A673 (cell line): ENCODE measurements at places on chromosomes 16 and 17. TPM values are rescaled to one million over a fixed set of nuclear protein-coding genes. Genes with fewer than 3 reads are reported as not detected.

DNA sequence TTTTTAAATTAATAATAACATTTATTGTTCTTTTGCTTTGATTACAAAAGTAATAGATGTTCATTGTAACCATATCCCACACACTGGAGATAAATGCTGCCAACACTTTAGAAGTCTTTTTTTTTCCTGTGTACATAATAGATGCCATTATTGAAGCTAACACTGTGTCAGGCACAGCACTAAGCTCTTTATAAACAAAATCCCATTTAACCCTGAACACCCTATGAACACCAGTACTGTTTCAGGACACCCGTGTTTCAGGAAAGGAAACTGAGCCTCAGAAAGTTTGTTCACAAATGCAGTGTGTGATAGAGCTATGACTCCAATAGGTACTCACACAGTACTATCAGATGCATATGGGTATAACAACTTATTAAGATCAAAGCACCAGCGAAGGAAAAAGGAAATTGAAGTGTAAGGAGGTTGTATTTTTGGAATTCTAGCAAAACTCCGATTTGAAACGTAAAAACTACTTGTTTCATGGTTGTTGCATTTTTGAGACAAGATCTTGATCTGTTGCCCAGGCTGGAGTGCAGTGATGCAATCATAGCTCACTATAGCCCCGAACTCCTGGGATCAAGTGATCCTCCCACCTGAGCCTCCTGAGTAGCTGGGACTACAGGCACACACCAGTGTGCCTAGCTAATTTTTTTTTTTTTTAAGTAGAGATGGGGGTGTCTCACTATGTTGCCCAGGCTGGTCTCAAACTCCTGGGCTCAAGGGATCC is 2.0 kb upstream of the KIFC3 start:
- no peaks in the 10 kb centered on the region for H3K27me3 ChIP-seq
- peak overlapping the region; percentile 94 for H3K27ac ChIP-seq
- peaks cover 77% of the 10 kb centered on the region for H3K4me1 ChIP-seq
- H3K36me3 ChIP-seq: no peaks in the 10 kb centered on the region
- no peak for DNase-seq

- peaks cover 13% of the 10 kb centered on the region for H3K4me1 ChIP-seq
- no peak overlapping the region for H3K4me3 ChIP-seq
Observed at GRCh38 chr17:39099663-39100286, 51.7 kb downstream of the PLXDC1 start.

DNA sequence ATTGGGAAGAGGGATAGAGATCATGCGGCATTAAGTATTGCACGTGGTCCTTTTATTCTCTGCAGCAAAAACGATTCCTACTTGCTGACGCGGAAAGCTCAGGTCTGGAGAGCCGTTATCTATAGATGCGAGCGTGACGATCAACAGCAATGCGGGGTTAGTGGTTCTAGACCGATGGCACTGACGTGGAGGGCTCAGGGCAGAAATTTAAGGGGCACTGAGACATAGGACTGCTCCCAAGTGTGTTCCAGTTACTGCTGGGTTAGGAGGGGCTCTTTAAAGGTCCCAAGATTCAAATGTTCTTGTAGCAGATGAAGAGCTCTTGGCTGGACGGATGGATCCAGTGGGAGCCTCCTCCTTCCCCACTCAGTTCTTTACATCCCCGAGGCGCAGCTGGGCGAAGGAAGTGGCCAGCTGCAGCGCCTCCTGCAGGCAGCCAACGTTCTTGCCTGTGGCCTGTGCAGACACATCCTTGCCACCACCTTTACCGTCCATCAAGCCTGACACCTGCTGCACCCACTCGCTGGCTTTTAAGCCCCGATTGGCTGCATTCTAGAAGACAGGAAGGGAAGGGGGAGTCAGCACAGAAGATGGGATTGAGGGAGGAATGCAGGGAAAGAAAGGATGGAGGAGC is 732 bp upstream of the EXOSC6 start:
- no peak overlapping the region for H3K27ac ChIP-seq
- H3K27me3 ChIP-seq: no peaks in the 10 kb centered on the region
- H3K36me3 ChIP-seq: peaks cover 64% of the 10 kb centered on the region

GRCh38 chr17:47636273-47637030 is 13.3 kb upstream of the KPNB1 start:
- H3K4me3 ChIP-seq: no peak overlapping the region
- H3K27me3 ChIP-seq: no peaks in the 10 kb centered on the region
- H3K27ac ChIP-seq: no peak overlapping the region
- H3K4me1 ChIP-seq: no peaks in the 10 kb centered on the region
- no peak for DNase-seq

- H3K4me1 ChIP-seq: no peaks in the 10 kb centered on the region
- peak; percentile 61 for DNase-seq
- H3K27me3 ChIP-seq: no peaks in the 10 kb centered on the region
Observed at GRCh38 chr17:44331249-44331760, 6.7 kb upstream of the SLC25A39 start.

DNA sequence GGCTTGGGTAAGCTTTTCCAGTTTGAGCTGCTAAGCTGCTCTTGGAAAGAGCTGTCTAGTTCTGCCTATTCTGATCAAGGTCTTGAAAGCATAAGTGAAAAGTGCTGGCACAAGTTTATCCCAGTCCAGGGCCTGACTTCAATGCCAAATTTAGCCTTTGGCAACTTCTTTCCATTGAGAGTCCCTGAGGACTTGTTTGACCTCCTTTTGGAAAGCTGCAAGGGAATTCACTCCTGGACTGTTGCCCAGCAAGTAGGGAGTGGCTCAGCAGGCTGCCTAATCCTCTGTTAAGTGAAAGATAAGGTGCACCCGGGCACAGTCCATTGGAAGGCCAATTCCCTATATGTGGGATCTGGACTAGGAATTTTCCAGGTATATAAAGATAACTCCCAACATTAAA is 16.0 kb upstream of the TANC2 start:
- DNase-seq: peak; percentile 23
- no peaks in the 10 kb centered on the region for H3K36me3 ChIP-seq
- H3K4me1 ChIP-seq: no peaks in the 10 kb centered on the region

GRCh38 chr16:6482696-6483468 is 849.8 kb upstream of the RBFOX1 start:
- no peak overlapping the region for H3K4me3 ChIP-seq
- no peaks in the 10 kb centered on the region for H3K4me1 ChIP-seq
- DNase-seq: no peak

- H3K36me3 ChIP-seq: no peaks in the 10 kb centered on the region
- no peak overlapping the region for H3K27ac ChIP-seq
- H3K4me1 ChIP-seq: no peaks in the 10 kb centered on the region
- peak; percentile 42 for DNase-seq
Observed at GRCh38 chr16:76639685-76640289, 362.6 kb downstream of the CNTNAP4 start.

Gene NPIPB5
- 199 and 204 TPM in 2 replicates for total RNA-seq

Gene SCN4A
- 0.56 and 0.79 TPM in 2 replicates for total RNA-seq

Gene CYB561
- 28.8 and 29.1 TPM in 2 replicates for total RNA-seq

Gene CLDN7
- total RNA-seq: 0.55 TPM in 1 of 2 replicates, not detected in the other

Gene SECTM1
- 1.4 and 2.8 TPM in 2 replicates for total RNA-seq

Gene CXCL16
- total RNA-seq: 4.0 and 6.0 TPM in 2 replicates

Gene KRT28
- not detected in 2 replicates for total RNA-seq

Gene NPIPB9
- total RNA-seq: 0.92 and 2.1 TPM in 2 replicates

Gene KRTAP17-1
- not detected in 2 replicates for total RNA-seq
